SJCRH30 (cell line): ENCODE measurements at places on chromosomes 1 and 21. TPM values are rescaled to one million over a fixed set of nuclear protein-coding genes. Genes with fewer than 3 reads are reported as not detected.

DNA sequence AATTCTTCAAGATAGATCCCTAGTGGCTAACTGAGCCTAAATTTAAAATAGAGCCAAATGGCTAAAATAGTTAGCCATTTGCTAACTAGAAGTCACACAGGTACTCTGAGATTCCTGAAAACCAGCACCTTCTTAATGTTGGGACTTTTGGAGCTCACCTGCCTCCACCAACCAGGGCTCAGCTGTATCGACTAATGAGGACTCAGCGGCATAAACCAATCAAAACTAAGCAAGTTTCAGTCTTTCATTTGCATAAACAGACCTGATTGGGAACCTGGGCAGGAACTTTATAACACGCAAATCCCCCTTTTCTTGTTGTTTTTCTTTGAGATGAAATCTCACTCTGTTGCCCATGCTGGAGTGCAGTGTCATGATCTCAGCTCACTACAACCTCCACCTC is 28.5 kb downstream of the TNFRSF9 start:
- no peak for DNase-seq

DNA sequence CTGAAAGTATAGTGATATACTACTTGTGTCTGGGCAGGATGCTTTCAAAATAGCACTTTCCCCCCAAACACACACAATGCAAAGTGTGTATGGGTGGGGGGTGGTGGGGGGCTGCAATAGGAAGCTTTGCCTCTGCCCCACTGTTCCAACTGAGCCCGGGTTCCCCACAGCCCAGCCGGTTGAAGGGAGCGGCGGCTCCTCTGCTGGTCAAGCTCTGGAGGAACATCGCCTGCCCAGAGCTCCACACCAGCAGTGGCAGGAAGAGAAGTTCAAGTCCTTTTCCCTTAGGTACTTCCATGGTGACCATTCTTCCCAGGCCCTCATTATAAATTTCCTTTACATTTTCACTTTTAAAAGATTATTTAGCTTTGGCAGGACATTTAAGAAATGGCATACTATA is 74.9 kb downstream of the CAPZB start:
- DNase-seq, result no peak

GRCh38 chr1:114503916-114504422 is 7.0 kb downstream of the TRIM33 start:
- no peak for DNase-seq

DNA sequence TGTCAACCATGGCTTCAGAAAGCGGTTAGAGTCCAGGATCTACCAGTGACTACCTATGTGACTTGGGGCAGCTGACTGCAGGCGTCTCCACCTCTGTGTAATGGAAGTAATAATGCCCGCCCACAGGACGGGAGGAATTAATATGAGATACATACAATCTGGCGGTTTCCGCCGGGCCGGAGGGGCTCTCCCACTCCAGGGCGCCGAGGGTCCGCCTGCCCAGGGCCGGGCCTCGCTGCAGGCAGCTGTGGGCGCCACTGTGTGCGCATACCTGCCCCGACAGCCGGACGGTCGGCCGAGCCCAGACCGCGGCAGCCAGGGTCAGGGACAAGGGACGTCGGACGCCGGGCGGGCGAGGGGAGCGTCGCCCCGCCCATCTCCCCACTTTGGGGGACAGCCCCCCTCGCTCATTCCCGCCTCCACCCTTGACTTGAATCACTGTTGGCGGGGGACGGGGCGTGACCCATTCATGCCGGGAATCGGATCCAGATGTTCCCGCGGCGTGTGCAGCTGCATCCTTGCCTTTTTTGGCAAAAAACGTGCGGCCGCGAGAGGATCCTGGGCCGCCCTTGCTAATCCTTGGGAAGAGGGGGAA is 6.0 kb upstream of the SF3A3 start:
- DNase-seq, result no peak

FABP3 gene
- total RNA-seq, result 3.6 and 6.1 TPM in 2 replicates

LZIC gene
- total RNA-seq, result 68.0 and 69.4 TPM in 2 replicates

LENEP gene
- total RNA-seq, result not detected in 2 replicates

EVI5 gene
- total RNA-seq, result 22.4 and 31.6 TPM in 2 replicates
